Cortex of kidney (tissue), 1 donor: ENCODE measurements at places on chromosomes 6 and 20.

DNA sequence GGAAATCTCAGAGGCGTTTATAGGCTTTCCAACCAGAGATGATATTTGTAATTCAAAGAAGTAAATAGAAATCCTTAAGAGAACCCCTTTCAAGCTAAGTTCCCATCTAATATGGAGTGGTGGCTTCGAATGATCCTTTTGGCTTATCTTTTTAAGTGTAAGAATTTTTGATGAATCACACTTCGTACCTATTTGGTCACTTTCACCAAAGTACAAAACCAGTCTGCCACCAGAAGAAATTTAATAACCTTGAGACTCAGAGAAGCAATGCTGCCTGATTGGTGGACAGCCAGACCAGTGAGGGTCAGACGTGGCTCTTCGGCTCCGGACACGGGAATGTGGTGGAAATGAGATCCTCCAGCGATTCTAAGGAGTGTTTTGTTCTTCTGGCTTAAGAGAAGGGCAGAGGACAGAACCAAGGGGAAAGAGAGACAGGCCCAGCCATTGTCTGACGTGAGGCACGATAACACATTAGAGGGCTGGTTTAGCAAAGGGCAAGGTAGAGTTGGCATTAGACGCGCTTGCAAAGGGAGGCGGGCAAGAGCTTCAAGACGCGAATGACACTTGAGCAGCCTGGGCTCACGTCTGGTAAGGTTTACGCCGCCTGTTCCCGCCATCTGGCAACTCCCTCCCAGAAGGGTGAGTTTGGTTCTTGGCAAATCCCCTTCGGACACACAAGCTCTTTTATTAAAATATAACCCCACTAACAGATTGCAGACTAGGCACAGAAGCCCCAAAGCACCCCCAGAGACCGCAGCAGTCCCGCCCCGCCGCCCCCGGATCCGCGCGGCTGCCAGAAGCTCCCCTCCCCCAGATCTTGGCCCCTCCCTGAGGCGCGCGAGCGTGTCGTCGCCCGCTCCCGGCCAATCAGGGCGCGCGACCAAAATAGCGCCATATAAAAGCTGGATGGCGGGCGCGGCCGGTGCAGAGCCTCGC is 50.0 kb upstream of the EZR start:
- DNase-seq: no peak

DNA sequence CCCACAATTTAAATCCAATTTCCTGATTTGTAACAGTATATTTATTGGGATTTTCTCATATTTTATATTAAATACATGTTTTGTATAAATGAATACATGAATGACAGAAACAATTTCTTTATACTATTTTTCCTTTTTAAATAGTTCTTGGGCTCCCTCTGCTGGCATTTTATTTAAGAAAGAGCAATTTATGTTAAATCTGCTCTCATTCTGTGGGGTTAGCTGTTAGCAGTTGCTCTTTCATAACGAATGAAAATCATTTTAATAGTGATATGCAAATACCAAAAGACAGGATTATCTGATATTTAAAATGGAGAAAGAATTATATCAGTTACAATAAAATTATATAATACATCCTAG is 118.3 kb downstream of the RALGAPA2 start:
- no peak for DNase-seq

DNA sequence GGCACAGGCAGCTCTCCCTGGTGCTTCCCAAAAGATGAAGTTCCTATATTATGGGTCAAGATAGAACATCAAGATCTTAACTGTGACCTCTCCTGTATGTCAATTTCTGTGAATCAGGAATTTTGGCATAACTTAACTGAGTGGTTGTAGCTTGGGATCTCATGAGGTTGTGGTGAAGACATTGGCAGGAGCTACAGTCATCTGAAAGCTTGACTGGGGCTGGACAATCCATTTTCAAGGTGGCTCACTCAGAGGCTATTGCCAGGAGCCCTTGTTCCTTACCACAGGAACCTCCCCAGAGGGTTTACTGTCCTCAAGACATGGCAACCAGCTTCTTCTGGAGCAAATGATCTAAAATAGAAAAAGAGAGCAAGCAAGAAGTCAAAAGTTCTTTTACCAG is 252.2 kb downstream of the ADGB start:
- no peak for DNase-seq

- DNase-seq: no peak
Observed at GRCh38 chr20:48149902-48150301, 364.6 kb upstream of the SULF2 start.

DNA sequence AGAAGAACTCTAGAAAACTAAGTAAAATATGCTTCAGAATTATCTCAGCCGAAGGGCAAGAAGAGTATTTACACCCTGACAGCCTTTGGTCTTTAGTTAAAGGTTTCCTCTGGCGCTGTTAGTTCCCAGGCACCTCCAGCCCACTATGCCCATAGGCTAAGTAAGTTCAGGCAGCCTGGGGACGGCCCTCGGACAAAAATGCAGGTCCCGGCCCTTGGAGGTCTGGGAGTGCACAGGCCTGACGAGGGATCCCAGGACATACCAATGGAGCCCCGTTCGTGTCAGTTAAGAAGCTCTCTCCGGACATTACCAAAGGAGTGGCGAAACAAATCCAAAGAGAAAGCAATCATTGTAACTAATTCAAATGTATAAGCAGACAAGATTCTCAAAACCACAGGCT is 311.8 kb downstream of the CD83 start:
- no peak for DNase-seq

- no peak for DNase-seq
Observed at GRCh38 chr20:35992713-35993335, 24.4 kb downstream of the CNBD2 start.

DNA sequence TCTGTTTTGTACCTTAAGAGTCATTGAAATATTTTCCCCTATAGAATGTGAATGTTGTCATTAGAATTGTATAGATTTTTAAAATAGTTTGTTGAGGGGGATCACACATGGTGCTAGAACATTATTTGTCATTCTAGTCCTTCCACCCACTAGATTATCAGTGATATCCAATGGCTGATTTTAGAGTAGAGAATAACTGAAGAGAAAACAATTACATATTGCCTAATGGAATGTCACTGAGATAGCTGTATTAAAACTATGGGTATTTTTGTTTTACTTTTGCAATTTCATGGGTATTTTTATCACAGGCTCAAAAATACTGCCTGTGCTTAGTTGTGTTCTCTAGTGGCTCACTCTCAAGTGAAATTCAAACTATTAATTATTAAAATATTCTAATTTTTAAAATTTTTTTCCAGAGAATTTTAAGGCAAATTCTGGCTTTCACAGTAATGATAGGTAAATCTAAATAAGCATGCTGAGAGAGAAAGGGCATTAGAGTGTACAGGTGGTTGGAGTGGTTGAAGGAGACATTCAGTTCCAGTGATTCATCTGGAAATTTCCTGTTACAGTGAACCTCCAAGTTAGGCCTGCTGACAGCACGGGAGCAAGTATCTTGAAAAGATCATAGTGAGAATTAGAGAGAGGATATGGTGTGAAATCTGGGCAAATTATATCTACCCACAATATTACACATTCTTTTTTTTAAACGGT is 399.6 kb downstream of the NKAIN2 start:
- no peak for DNase-seq

- DNase-seq: no peak
Observed at GRCh38 chr6:109265530-109265929, 116.7 kb downstream of the CD164 start.

- DNase-seq: no peak
Observed at GRCh38 chr6:15335385-15335784, 89.5 kb downstream of the JARID2 start.

- DNase-seq: no peak
Observed at GRCh38 chr6:76982476-76983199, 480.7 kb downstream of the HTR1B start.

DNA sequence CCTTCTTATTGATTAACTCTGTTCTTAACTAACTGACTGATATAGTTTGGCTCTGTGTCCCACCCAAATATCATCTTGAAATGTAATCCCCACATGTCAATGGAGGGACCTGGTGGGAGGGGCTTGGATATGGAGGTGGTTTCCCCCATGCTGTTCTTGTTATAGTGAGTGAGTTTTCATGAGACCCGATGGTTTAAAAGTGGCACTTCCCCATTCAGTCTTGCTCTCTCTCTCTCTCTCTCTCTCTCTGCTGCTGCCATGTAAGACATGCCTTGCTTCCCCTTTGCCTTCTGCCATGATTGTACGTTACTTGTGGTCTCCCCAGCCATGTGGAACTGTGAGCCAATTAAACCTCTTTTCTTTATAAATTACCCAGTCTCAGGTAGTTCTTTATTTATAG is 81.8 kb upstream of the SPACA1 start:
- DNase-seq: no peak

- DNase-seq: no peak
Observed at GRCh38 chr20:47586649-47587294, 85.1 kb downstream of the NCOA3 start.
